ENCODE measurements at places on chromosomes 6 and 20. TPM values are rescaled to one million over a fixed set of nuclear protein-coding genes. Genes with fewer than 3 reads are reported as not detected.

The APOM gene
- 0.85 TPM for total RNA-seq

The FGD2 gene
- not detected for total RNA-seq

The HDGFL1 gene
- not detected for total RNA-seq

The CDH26 gene
- not detected for total RNA-seq

The CHRNA4 gene
- total RNA-seq: not detected

The EPHA7 gene
- 55.4 TPM for total RNA-seq

GRCh38 chr6:126643352-126643751 lies 303.4 kb downstream of the CENPW start:
- no peaks in the 10 kb centered on the region for H3K36me3 ChIP-seq
- peaks cover 7% of the 10 kb centered on the region for H3K27me3 ChIP-seq
- no peak for DNase-seq
- no peak overlapping the region for H3K4me3 ChIP-seq
- H3K27ac ChIP-seq: no peak overlapping the region

- no peaks in the 10 kb centered on the region for H3K4me1 ChIP-seq
- H3K27ac ChIP-seq: no peak overlapping the region
- H3K36me3 ChIP-seq: no peaks in the 10 kb centered on the region
- DNase-seq: no peak
- H3K27me3 ChIP-seq: no peaks in the 10 kb centered on the region
- no peak overlapping the region for H3K4me3 ChIP-seq
Observed at GRCh38 chr6:123940551-123940950, 136.9 kb downstream of the NKAIN2 start.

GRCh38 chr20:56428881-56429280 lies 16.8 kb downstream of the CASS4 start:
- no peaks in the 10 kb centered on the region for H3K36me3 ChIP-seq
- H3K4me1 ChIP-seq: peaks cover 19% of the 10 kb centered on the region
- no peaks in the 10 kb centered on the region for H3K27me3 ChIP-seq
- no peak for DNase-seq
- no peak overlapping the region for H3K27ac ChIP-seq

DNA sequence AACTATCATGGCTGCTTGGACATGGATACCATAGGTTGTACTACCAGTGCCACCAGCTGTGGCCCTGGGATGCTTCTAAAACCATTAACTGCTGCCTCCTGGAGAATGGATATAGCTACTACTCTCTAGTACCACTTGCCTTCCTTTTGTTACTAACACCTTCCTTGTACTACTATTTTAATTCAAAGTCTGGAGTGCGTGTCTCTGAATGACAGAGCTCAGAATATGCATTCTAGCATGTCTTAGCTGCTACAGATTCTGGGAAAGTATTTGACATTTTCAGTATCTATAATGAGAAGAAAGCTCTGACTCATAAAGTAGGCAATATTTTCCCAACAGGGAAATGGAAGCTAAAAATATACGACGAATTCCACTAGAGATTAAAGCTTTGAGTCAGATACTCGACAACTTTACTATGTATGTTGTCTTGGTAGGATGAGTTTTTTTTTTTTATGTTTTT lies 112.3 kb downstream of the PFDN4 start:
- H3K27ac ChIP-seq: peak overlapping the region; percentile 82
- no peaks in the 10 kb centered on the region for H3K36me3 ChIP-seq
- no peak overlapping the region for H3K4me3 ChIP-seq
- H3K4me1 ChIP-seq: peaks cover 26% of the 10 kb centered on the region
- no peaks in the 10 kb centered on the region for H3K27me3 ChIP-seq

- no peaks in the 10 kb centered on the region for H3K4me1 ChIP-seq
- H3K4me3 ChIP-seq: no peak overlapping the region
- DNase-seq: no peak
- no peak overlapping the region for H3K27ac ChIP-seq
Observed at GRCh38 chr6:170237999-170238740, 52.7 kb downstream of the DLL1 start.

DNA sequence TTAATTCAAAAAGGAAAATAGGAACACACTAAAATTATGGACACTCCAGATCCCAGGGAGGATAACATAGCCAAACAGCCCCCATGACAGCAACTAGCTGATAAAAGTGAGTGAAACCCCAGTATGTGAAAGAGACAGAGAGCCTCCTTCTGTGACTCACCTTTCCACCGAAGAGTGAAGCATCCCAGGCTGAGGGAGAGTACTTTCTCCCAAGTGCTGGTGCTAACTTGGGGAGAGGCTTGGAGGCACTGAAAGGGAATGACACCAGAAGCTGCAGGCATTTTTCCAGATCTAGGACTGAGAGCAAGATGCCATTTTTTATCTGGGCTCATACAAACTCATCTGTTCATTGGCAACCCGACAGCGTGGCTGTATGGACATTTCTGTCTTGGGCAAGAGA lies 339.8 kb downstream of the HTR1B start:
- H3K36me3 ChIP-seq: peaks cover 6% of the 10 kb centered on the region
- no peak overlapping the region for H3K4me3 ChIP-seq
- no peak overlapping the region for H3K27ac ChIP-seq
- no peak for DNase-seq
- no peaks in the 10 kb centered on the region for H3K27me3 ChIP-seq

DNA sequence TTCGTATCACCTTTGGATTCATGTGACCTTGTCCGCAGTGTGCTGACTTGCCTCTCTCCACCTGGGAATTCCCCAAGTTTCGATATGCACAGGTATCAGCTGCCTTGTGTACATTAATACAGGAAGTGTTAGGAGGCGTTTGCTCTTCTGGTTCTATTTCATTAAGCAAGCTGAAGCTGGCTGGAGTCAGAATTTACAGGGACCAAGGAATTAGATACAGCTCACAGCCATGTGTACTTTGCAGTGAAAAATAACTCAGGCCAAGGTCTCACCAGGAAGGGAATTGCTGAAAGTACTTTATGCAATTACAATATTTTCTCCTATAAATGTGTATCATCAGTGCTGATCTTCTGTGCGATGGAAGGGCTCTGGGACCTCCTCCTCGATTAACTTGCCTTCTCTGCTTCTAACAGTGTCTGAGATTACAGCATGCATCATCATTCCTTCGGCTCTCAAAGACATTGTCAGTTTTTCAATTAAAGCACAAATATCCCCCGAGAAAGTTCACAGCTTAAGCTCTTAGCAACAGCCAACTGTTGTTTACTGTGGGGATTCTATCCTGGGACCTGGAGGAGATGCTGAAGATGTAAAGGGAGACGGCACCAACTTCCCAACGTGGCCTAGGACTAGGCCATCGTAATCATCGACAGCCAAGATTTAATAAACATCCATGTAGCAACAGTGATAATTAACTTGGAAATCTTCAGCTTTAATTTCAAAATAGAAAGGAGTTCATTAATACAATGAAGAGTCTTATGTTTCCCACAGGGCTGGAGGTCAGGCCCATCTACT lies 13.8 kb upstream of the TIAM2 start:
- H3K36me3 ChIP-seq: no peaks in the 10 kb centered on the region
- DNase-seq: no peak
- no peak overlapping the region for H3K4me3 ChIP-seq

GRCh38 chr20:25495189-25495824 lies 87.8 kb downstream of the GINS1 start:
- peaks cover 2% of the 10 kb centered on the region for H3K36me3 ChIP-seq
- H3K27me3 ChIP-seq: no peaks in the 10 kb centered on the region
- no peak for DNase-seq
- no peak overlapping the region for H3K27ac ChIP-seq
- H3K4me3 ChIP-seq: no peak overlapping the region
- H3K4me1 ChIP-seq: no peaks in the 10 kb centered on the region

DNA sequence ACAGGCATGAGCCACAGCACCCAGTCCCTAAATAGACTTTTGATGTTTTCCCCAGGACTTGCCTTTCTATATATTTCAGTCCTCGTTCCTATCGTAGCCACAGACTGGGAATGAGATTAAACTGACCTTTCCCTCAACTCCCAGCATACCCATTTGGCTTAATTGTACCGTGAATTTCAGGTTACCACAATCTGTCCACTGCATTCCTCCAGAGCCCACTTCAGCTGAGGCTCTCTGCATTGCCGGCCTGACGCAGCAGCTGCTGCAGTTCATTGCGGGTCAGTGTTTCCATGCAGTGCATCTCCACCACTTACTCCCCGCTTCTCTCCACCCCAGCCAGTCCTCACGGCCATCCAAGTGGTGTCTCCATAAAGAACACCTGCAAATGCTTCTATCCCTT lies 103.1 kb upstream of the RIN2 start:
- H3K36me3 ChIP-seq: no peaks in the 10 kb centered on the region
- no peak overlapping the region for H3K4me3 ChIP-seq
- H3K4me1 ChIP-seq: no peaks in the 10 kb centered on the region
- peaks cover 37% of the 10 kb centered on the region for H3K27me3 ChIP-seq
- no peak for DNase-seq

- peak overlapping the region; percentile 79 for H3K27ac ChIP-seq
- H3K4me1 ChIP-seq: peaks cover 63% of the 10 kb centered on the region
- DNase-seq: no peak
- no peak overlapping the region for H3K4me3 ChIP-seq
- H3K27me3 ChIP-seq: no peaks in the 10 kb centered on the region
Observed at GRCh38 chr6:163466839-163467390, 52.4 kb downstream of the QKI start.

- DNase-seq: no peak
- H3K4me3 ChIP-seq: no peak overlapping the region
- no peaks in the 10 kb centered on the region for H3K36me3 ChIP-seq
- H3K4me1 ChIP-seq: peaks cover 16% of the 10 kb centered on the region
- H3K27ac ChIP-seq: no peak overlapping the region
Observed at GRCh38 chr6:106165885-106166485, 79.8 kb downstream of the PRDM1 start.

DNA sequence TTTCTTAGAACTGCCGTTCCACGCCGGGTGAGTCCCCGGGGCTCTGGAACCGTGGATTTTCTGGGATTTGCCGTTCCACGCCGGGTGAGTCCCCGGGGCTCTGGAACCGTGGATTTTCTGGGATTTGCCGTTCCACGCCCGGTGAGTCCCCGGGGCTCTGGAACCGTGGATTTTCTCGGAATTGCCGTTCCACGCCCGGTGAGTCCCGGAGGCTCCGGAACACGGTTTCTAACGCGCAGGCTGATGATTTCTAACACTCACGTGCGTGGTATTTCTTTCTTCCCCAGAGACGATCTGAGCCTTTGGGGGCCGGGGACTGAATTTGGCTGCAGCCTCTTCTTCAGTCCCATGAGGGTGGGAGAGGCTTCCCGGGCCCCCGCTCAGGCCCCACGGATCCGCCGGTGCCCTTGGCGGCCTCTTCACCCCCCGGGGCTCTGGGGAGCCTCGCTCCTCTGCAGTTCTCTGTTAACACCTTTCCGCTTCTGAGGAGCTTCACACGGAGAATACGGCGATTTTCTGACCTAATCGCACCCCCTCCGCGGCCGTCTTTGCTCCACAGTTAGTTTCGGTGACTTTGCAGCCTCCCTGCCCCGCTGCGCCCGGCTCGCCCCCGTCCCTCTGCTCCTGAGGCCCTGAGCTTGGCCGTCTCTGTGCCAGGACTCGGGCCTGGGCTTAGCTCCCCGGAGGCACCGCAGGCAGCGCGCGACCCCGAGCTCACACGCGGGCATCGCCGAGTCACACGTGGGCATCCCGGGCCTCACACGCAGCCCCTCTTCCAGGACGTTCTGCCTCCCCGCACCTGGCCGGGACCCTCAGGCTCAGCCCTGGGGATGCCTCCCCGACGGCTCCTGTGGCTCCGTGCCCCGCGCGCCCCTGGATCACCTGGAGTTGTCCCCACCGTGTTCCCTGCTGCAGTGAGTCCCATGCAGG lies 7.2 kb upstream of the KIF25 start:
- H3K27me3 ChIP-seq: peaks cover 8% of the 10 kb centered on the region
- H3K27ac ChIP-seq: no peak overlapping the region
- no peak overlapping the region for H3K4me3 ChIP-seq
- no peak for DNase-seq
- no peaks in the 10 kb centered on the region for H3K4me1 ChIP-seq
- no peaks in the 10 kb centered on the region for H3K36me3 ChIP-seq

- H3K4me1 ChIP-seq: no peaks in the 10 kb centered on the region
- DNase-seq: no peak
- H3K27ac ChIP-seq: no peak overlapping the region
- no peaks in the 10 kb centered on the region for H3K36me3 ChIP-seq
Observed at GRCh38 chr6:68559070-68559469, 76.0 kb upstream of the ADGRB3 start.

- H3K4me3 ChIP-seq: no peak overlapping the region
- peaks cover 6% of the 10 kb centered on the region for H3K27me3 ChIP-seq
- no peak for DNase-seq
- peaks cover 15% of the 10 kb centered on the region for H3K36me3 ChIP-seq
Observed at GRCh38 chr6:30487926-30488325, 1.4 kb upstream of the HLA-E start.

GRCh38 chr6:17589406-17590096 lies 10.6 kb upstream of the FAM8A1 start:
- no peaks in the 10 kb centered on the region for H3K27me3 ChIP-seq
- peaks cover 9% of the 10 kb centered on the region for H3K4me1 ChIP-seq
- DNase-seq: no peak
- no peak overlapping the region for H3K4me3 ChIP-seq

DNA sequence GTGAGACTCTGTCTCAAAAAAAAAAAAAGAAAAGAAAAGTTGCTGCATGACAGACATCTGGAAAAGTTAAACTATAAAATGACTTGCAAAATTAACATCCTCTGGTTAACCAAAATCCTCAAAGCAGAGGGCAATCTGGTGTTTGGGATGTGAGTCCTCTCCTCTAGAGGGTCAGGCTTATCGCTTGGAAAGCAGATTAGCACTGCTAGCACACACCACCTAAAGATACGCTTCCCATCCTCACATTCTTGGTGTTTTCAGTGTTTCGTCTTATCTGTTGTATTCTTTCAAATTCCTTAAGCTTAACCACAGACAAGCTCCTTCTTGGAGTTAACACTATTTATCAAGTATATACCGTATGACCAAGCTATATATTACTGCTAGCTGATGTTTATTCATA lies 198.0 kb downstream of the SOX4 start:
- no peaks in the 10 kb centered on the region for H3K36me3 ChIP-seq
- no peak for DNase-seq
- H3K27ac ChIP-seq: no peak overlapping the region
- H3K4me3 ChIP-seq: no peak overlapping the region
- H3K4me1 ChIP-seq: no peaks in the 10 kb centered on the region

DNA sequence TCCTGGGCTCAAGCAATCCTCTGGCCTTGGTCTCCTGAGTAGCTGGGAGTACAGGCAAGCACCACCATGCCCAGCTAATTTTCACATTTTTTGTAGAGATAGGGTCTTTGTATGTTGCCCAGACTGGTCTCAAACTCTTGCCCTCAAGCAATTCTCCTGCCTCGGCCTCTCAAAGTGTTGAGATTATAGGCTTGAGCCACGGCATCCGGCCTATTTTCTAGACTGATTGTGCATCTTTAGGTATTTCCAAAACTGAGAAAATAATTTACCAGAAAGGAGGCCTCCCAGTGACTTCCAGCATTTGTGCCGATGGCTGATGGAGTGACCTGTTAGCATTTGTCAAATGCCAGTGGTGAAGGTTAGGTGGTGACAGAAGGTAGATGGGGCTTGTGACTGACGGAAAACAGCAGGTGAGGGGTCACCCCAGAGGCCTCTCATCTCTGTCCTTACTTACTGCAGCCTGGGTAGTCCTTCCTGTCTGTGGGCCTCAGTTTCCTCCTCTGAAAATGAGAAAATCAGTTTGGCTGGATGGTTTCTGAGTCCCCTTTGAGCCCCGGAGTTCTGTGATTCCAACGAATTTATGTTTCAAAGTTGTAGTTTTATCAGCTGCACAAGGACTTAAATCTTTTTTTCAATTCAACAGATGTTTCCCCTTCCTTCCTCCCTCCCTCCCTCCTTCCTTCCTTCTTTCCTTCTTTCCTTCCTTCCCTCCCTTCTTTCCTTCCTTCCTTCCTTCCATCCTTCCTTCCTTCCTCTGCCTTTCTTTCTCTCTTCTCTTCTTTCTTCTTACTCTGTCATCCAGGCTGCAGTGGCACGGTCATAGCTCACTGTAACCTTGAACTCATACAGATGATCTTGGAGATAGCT lies 53.5 kb downstream of the TGM2 start:
- DNase-seq: no peak
- H3K27me3 ChIP-seq: no peaks in the 10 kb centered on the region
- H3K4me3 ChIP-seq: no peak overlapping the region
- peaks cover 35% of the 10 kb centered on the region for H3K4me1 ChIP-seq
